ENCODE measurements at places on chromosomes 7 and 10.

DNA sequence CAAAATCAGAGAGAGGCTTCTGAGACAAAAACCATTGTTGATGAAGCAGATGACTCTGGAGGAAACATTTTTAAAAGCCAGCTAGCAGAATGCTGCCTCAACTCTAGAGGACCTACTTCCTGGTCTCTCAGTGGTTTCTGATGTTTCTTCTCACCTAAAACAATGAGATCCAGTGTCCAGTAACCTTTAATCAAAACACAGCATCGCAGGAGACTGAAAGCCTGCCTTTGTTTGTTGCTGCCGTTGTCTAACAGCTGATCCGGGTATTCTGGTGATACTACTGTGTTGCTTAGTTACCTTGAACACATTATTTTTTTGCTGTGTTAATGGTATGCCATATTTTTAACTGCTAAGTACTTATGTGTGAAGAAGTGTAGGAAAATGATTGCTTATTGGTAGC is 70.9 kb downstream of the WIPF3 start:
- DNase-seq: no peak

GRCh38 chr10:49186613-49187012 is 1.6 kb downstream of the TMEM273 start:
- no peak for DNase-seq

GRCh38 chr7:1027242-1028043 is 16.9 kb upstream of the GPR146 start:
- DNase-seq: no peak

GRCh38 chr7:5526100-5526905 is 102.7 kb upstream of the TNRC18 start:
- DNase-seq: no peak

DNA sequence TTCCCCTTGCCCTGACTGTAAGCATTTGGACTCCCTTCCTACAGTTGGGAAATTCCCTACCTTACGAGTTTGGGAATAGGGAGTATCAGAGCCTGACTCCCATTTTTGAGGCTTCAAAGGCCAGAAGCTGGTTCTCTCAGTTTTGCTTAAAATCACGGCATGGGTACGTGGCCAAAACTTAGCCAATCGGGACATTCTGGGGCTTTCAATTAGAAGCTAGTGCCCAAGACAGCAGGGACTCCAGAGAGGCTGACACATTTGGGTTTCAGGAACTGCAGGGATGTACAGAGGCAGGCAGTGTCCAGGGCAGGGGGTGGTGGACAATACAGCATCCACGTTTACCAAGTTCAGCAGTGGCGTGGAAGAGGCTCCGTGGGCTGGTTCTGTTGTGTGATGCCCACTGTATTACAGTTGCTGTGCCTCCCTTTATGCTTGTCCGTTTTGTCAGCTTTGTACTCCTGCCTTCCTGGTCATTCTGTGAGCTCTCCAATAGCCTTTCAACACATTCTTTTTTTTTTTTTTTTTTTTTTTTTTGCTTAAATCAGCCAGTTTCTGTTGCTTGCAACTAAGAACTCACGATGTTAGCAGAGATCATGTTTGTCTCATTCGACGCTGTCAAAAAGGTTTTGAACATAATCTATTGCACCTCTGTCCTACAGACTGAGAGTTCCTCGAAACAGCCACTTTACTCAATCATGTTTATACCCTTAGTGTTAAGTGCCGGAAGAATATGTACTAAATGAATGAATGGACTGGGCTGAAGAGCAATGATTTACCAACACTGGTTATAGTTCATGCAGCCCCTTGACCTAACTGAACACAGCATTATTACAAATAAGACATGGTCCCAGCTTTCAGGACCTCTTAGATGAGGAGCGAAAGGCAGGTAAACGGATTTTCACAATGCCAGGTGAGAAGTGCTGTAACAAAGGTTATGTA is 1.1 kb downstream of the GGCT start:
- no peak for DNase-seq

GRCh38 chr7:22027475-22027874 is 81.8 kb upstream of the CDCA7L start:
- DNase-seq: no peak

DNA sequence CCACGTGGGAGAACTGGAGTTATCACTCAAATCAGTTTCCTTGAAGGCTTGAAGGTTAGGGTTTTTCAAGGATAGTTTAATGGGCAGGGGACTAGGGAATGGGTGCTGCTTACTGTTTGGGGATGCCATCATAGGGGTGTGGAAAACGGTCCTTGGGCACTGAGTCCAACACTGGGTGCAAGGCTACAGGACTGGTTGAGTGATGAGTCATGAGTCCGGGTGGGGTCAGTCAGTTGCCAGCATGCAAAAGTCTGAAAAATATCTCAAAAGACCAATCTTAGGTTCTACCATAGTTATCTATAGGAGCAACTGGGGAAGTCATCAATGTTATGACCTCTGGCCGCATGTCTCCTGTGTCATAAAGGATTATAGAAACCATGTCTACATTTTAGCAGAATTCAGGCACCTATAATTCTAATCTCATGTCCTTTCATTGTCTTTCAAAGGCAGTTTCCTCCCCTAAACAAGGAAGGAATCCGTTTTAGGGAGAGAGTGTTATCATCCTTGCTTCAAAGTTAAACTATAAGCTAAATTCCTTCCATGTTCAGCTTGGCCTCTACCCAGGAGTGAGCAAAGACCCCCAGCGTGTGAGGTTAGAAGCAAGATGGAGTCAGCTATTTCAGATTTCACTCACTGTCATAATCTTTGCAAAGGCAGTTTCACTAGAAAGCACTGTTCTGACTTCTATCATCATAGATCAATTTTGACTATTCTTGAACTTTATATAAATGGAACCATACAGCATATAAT is 94.5 kb downstream of the COL26A1 start:
- DNase-seq: no peak

DNA sequence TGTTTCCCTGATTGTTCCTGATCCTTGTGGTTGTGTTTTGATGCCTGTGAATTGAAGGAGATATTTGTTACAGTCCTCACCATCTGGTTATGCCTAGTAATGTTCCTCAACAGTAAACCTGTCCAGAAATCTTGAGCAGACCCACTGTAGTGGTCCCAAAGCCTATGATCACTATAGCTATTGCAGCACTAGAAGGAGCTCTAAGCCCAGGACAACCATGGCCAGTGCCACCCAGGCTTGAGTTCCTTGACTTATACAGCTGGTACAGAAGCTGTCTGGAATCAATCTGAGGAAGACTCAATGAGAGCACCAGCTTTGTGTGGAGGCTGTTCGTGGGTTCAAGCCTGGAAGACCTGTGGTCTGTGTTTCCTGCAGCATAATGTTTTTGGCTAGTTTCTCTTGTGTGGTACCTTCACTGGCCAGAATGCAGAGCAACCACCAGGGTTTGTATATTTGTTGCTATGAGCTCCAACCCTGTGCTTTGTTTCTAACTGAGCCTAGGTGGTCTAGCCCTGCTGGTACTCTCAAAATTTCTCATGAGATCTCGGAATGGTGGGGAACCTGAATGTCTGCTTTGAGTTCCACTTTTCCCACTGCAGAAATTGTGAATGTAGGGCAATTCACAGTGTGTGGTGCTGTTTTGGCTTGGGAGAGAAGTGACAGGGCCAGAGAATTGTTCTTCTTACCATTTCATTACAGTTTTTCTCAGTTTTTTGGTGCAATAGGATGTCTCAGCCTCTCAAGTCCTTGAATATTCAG is 355.2 kb downstream of the SUGCT start:
- DNase-seq: no peak

DNA sequence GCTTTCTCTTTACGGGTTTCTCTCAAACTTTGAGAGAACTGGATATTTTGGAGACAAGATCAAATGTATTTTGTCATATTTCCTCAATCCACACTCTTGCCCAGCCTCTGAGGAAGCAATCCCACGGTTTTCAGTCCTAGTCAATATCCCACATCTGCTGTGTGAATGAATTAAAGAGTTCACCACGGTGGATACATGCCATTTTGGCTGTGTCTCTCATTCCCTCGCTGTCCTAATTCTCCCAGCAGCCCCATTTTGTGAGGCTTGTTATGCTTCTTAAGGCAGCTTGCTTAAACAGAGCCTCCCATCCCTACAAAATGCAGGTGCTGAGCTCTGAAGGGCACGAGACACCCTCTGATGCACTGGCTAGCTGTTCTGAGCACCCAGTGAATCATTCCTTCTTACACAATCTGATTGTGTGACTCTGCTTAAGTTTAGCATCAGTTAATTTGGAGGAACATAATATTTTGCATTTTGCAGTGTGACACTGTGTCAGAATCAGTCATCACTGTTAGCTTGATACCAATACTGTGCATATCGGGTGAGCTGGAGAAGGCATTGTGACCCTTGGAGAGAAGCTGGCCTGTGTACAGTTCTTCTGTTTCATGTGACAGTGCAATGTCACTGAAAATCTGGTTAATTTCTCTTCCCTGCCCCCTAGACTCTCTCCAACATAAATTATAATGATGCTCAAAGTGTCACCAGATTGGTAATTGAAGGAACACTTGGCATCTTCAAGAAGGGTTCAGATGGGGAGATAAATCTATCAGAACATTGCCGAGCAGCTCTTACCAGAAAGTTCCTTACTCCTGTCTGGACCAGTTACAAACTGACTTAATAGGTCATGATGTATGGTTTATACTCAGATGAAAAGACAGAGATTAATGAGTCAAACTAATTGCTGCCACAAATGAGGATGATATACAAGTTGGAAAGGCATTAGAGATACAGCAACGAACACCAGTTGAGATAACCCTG is 103.7 kb upstream of the AOAH start:
- no peak for DNase-seq

DNA sequence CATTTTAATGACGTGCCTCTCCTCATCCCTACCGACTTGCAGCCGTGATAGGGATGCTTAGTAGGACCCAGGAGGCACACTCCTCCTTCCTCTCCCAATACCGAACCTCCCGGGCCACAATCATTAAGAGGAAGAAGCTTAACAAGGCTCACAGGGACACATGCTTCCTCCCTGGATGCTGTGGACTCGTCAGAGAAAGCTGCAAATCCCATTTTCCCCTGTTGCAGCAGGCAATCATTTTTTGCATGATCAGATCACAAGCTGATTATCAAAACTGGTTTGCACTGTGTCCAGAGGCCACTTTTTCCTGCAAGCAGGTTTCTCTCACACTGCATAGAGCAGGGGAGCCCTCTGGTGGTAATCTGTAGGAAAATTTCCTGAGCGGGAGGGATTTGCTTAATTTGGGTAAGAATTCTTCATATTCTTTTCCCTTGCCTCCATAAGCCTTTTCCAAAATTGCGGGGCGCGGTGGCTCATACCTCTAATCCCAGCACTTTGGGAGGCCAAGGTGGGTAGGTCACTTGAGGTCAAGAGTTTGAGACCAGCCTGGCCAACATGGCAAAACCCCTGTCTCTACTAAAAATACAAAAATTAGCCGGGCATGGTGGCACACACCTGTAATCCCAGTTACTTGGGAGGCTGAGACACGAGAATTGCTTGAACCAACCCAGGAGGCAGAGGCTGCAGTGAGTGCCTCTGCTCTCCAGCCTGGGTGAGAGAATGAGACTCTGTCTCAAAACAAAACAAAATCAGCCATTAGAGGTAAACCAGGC is 16.1 kb upstream of the LAMB4 start:
- peak; percentile 36 for DNase-seq

- peak; percentile 20 for DNase-seq
Measured at GRCh38 chr10:12194752-12195271, 879 bp downstream of the NUDT5 start.

GRCh38 chr10:43252166-43252782 is 14.6 kb downstream of the RASGEF1A start:
- DNase-seq: no peak

DNA sequence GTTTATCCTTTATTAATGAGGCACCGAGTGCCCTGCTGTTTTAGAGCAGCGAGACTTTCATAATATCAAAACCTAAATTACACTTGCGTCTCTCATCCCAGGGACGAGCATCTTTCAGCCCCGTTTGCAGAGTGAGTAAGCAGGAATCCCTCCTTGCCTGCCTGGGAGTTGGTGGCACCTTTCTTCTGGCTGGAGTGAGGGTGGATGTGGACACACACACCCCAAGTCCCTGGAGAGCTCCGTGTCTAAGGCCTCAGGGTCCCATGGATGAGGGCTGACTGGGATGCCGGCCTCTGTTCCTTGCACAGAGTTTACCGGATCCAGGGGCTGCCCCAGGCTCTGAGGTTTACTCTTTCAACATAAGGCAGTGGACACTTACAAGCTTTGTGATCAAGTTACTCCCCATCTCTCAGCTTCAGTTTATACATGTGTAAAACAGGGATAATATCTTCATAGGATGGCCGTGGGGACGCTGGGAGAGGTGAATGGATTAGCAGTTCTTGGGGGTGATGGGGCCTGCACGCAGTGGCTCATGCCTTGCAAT is 24.5 kb downstream of the POLL start:
- no peak for DNase-seq

GRCh38 chr10:2746638-2747037 is 320.7 kb upstream of the PFKP start:
- no peak for DNase-seq

DNA sequence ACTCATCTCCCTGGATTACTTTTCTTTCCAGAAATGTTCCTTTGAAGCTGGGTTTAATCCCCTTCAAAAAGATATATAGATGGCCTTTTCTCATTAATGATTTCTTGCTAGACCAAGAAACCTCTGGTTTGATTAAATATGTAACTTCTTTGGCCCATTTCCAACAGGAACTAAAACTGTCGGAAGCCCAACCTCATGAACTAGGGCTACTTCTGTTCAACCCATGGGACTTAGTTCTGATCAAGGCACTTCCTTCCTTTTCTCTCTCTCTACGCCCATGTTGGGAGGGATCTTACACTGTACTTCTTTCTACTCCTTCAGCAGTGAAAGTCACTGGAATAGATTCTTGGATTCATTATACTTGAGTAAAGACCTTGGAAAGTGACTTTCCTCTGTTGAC is 83.6 kb downstream of the TMEM106B start:
- no peak for DNase-seq

GRCh38 chr10:31669357-31669756 is 259.3 kb downstream of the ARHGAP12 start:
- no peak for DNase-seq

DNA sequence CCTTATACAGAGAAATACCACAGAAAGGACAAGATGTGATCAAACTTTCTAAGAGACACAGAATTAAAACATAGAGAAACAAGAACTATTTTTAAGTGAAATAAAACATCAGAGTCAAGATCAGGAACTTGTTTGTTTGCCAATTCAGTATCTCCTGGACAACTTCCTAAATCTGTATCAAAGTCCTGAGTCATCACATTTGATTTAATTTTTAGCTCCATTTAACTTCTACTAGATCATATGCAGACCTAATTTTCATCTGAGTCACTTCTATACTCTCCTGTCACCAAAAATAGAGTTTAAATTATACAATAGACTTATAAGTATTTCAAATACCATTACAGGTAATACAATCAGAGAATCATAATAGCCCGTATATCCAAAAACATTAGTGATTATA is 268.1 kb downstream of the PRKG1 start:
- no peak for DNase-seq

All from CD4-positive, alpha-beta memory T cell (primary cell).